NCI-H1105 (cell line): ENCODE measurements at places on chromosomes 4 and X.

GRCh38 chrX:68511255-68511654, 12.4 kb downstream of the YIPF6 start:
- peak; percentile 9 for DNase-seq

- DNase-seq, result no peak
Observed at GRCh38 chr4:145324161-145324560, 143.8 kb upstream of the OTUD4 start.

- no peak for DNase-seq
Observed at GRCh38 chrX:111199505-111199904, 70.8 kb downstream of the CAPN6 start.

DNA sequence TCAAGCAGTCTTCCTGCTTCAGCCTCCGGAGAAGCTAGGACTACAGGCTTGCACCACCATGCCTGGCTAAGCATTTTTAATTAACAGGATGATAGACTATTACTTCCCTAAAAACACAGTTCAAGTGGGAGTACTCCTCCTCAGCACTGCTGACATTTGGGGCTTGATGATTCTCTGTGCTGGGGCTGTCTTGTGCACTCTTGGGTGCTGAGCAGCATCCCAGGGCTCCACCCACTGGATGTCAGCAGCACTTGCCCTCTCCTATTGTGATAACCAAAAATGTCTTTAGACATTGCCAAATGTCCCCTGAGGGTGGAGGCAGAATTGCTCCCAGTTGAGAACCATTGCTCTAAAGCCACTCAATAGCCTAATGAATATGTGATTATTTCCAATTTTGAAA, 60.4 kb downstream of the CLCN4 start:
- no peak for DNase-seq

GRCh38 chr4:176840166-176840565, 47.4 kb upstream of the VEGFC start:
- no peak for DNase-seq

DNA sequence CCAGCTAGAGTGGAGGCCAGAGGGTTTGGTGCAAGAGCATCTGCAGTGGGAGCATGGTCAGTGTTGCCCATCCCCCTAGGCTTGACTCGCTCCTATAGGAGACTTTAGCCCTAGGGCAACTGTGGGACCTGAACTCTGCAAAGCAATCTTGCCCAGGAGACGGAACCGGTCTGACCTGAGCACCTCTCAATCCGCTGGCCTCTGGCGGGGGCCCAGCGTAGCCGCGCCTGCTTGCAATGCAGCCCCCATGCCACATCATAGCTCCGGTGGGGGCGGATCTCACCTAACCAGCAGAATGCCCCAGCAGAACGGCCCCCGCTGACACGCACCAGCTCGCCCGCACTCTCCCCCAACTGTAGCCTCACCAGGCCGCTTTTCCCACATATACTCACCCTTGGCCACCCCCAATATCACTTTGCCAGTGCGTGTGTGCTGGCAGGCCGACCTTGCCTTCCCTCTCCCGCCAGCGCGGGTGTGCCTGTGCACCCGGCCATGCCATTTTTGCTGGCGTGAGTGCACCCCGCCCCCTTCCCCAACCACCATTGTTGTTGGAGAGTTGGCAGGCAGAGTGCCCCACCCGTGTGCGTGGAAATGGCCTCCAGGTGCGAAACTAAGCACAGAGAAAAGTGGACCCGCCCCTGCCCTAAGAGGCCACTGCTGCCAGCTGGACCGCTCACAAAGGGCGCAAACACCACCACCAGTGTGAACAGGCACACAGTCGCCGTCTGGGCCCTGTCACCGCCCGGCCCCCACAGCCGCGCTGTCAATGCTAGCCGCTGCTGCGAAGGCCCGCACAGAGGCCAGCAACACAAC, 5.8 kb downstream of the BEX4 start:
- DNase-seq, result no peak

DNA sequence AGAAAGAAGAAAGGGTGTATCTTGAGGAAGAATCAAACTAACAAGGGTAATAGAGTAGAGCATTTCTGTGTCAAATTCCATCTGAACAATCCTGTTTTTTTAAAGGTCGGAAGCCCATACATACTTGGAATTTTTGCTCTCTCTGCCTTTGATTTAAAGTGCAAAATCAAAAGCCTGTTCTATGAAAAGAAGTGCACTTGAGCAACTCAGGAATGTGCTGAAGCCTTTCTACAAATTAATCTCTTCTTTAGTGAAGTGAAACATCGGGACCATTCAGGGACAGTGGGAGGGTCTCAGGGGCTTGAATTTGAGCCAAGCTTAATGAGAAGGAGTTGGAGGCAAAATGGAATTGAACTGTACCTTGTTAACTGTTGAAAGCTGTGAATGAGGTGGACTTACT, 1008.5 kb upstream of the LCORL start:
- no peak for DNase-seq

- no peak for DNase-seq
Observed at GRCh38 chr4:53039741-53040458, 177.8 kb downstream of the RASL11B start.

DNA sequence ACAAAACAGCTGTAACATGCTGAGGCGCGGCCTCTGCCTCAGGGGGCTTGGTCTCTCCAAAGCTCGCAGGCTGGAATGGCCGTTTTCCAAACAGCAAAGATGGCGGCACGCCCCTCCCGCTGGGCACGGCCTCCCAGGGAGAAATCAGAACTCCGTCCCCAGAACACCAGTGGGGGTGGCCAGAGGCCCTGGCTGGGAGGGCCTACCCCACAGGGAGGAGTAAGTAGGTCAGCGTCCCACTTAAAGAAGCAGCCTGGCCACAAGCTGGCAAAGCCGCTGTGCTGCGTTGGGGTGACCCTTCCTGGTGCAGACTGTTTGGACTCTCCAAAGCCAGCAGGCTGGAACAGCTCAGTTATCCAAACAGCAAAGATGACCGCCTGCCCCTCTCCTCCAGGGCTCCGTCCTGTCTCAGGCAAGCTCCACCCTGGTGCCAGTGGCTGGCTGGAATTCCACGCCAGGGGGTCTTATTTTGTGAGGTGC, 862.8 kb downstream of the TRIML1 start:
- DNase-seq, result no peak

GRCh38 chr4:117084866-117085701, at the start of gene TRAM1L1:
TRAM1L1 (minus strand) TSS chr4:117085576; CDS start chr4:117085393, 183 bp downstream.
- DNase-seq, result peak; percentile 47

DNA sequence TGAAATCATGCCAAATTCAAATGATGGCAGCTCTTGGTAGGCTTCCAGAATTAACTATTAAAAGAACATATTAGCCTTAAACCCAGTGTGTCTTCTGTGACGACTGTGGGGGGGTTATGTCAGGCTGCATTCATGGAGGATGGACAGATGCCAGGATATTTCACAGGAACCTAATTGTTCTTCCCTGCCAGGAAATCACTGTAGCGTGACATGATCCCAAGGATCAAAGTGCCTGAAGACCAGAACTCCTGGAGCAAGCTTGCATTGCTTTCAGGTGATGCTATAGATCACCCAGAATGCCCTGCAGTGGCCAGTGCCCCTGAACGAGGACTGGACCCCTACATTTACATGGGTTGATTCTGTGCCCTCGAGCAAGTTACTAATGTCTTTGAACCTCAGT, 1093.0 kb upstream of the TENM3 start:
- peak; percentile 75 for DNase-seq

GRCh38 chrX:27917713-27918500, 63.3 kb downstream of the DCAF8L1 start:
- DNase-seq, result no peak

DNA sequence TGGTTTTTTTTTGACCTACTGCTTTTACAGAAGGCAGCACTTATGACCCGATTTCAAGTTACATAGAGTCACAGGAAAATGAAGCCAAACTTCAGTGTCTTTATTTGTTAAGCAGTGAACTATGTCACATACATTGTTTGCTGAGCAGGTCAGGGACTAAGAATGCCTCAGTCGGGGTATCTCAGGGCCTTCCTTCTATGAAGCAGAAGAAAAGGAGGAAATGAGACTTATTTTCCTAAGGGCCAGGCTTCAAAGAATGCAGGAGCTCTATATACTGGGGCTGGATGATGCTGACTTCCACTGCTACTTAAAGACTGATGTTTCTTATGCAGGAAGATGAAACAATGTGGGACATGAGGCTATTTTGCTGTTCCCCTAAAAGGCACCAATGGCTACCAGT, 558.4 kb upstream of the IGFBP7 start:
- no peak for DNase-seq

DNA sequence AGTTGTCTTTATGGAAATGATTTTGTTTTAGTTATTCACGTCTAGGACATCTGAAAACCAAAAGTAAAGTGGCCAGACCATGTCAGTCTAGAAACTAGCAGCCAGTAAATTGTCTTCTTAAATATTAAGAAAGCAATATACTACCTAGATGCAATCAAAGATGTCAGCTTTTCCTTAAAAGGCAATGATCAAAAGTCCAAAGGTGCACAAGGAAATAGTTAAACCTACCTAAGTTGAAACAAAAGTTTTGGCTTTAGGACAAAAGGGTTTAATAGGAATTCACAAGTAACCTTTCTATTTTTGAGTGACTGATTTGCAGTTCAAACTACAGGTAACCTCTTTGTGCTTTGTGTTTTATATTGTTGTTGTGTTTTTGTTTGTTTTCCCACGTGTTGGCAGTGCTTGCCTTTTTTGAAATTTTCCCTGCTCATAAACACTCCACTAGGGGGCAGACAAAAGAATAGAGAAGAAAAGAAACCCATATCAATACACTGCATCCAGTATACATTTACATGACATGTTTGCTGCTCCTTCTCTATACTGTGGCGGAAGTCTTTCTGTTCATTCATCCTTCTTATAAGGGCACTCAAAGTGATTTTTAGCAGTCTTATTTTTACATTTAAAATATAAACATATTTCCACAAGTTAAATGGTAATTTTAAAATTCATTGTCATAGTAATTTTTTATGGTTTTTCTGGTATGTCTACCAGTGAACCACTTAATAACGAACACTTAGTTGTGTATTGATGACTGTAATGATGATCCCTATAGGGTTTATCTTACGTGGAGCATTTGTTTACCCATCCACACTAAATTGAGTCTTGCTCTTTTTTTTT, 62.7 kb downstream of the GAB1 start:
- DNase-seq, result peak; percentile 22

- DNase-seq, result peak; percentile 37
Observed at GRCh38 chr4:69830560-69831269, 29.2 kb downstream of the SULT1E1 start.

- DNase-seq, result no peak
Observed at GRCh38 chr4:56388306-56388705, 1.0 kb upstream of the AASDH start.

GRCh38 chrX:17597327-17597726, 140.0 kb upstream of the SCML1 start:
- no peak for DNase-seq

DNA sequence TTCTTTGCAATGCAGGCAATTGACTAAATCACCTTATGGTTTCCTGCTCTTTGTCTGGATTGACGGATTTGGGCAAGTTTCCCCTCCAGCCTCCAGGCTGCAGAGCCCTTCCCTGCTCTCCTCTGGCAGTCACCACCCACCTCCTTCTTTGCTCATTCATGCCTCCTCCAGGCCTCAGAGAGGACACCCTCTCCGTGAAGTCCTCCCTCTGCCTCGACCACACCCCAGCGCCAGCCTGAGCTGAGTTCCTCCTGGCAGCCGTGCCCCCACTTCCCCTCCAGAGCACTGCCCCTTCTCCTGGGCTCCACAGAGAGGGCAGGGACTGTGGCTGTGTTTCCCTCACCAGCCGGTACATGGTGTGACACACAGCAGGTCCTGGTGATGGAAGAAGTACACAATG, 53.7 kb downstream of the DCTD start:
- no peak for DNase-seq

- DNase-seq, result no peak
Observed at GRCh38 chr4:90183254-90183653, 56.1 kb downstream of the CCSER1 start.
